NCI-H1436 treated with DMSO at 0.1 percent for 48 hours (cell line): ENCODE measurements at places on chromosomes 11 and 22.

DNA sequence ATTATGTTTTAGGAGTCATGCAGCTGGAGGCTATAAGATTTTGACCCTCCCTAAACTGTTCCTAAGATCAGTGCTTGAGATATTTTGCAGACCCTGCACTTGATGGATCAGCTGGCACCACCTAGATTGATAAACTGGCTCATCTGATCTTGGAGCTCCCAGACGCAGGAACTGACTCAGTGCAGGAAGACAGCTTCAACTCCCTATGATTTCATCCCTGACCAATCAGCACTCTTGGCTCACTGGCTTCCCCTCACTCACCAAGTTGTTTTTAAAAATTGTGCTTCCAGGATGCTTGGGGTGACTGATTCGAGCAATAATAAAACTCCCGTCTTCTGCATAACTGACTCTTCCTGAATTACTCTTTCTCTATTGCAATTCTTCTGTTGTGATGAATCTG, 637.5 kb upstream of the FAT3 start:
- DNase-seq, result no peak

DNA sequence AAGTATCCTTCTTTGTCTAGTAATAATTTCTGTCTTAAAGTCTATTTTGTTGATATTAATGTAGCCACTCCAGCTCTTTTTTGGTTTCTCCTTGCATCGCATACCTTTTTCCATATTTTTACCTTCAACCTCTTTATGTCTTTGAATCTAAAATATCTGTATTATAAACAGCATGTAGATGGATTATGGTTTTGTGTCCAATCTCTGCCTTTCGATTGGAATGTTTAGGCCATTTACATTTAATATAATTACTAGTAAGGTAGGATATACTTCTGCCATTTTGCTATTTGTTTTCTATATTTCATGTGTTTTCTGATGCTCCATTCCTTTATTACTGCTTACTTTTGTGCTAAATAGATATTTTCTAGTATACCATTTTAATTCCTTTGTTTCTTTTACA, 39.5 kb downstream of the TMPRSS5 start:
- no peak for DNase-seq

DNA sequence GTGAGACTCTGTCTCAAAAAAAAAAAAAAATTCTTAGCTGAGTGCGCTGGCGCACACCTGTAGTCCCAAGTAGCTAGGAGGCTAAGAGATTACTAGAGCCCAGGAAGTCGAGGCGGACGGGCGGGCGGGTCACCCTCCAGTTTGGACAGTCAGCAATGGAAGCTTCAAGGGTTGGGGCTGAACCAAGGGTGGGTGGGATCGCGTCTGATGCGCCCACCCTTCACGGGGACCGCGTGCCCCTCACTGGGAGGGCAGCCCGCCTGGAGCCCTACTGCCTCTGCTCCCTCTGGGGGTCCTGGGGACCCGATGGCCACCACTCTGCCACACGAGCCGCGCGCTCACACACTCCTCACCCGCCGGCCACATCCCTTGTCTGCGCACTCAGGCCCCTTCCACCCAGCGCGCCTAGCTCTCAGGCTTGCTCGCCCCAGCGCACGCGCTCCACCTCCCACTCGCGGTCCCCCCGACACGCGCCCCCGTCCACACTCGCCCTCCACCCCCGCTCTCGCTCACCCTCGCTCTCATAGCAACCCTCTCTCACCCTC, 494 bp downstream of the CHID1 start:
- no peak for DNase-seq

- DNase-seq, result no peak
Measured at GRCh38 chr11:88042238-88042637, 133.0 kb downstream of the RAB38 start.

GRCh38 chr11:47148903-47149531, 27.7 kb downstream of the ARFGAP2 start:
- no peak for DNase-seq
